Spinal cord (tissue), 10 donors: ENCODE measurements at places on chromosomes 3 and 15.

GRCh38 chr3:73473898-73474416, 150.8 kb downstream of the PDZRN3 start:
- DNase-seq, result no peak

DNA sequence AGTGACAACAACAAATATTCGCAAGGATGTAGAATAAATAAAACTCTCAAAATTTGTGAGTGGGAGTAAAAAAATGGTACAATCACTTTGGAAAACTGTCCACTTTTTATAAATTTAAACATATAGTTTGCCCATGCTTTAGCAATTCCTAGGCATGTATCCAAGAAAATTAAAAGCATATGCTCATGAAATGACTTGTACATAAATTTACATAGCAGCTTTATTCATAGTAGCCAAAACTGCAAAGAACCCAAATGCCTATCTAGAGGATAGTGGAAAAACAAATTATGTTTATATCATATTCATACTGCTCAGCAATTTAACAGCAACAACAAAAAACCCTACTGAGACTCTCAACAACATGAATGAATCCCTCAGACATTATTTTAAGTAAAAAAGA, 363.6 kb upstream of the CCDC54 start:
- no peak for DNase-seq

DNA sequence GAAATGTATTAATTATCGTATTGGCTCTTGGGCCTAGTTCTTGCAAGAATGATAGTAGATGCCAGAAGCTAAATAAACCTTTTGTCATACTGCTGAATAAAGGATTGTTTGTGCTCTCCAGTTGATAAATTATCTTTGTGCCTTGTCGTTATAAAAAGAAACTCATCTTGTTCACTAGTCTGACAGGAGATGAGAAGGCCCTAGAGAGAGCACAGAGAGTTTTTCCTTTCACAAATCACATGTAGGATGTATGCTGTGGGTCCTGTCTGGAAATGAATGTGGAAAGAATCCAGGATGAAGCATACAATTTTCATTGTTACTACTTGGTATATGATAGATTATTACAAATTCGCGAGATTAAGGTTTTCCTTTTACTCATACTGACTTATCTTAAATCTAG, 113.0 kb downstream of the NLGN1 start:
- DNase-seq, result no peak

DNA sequence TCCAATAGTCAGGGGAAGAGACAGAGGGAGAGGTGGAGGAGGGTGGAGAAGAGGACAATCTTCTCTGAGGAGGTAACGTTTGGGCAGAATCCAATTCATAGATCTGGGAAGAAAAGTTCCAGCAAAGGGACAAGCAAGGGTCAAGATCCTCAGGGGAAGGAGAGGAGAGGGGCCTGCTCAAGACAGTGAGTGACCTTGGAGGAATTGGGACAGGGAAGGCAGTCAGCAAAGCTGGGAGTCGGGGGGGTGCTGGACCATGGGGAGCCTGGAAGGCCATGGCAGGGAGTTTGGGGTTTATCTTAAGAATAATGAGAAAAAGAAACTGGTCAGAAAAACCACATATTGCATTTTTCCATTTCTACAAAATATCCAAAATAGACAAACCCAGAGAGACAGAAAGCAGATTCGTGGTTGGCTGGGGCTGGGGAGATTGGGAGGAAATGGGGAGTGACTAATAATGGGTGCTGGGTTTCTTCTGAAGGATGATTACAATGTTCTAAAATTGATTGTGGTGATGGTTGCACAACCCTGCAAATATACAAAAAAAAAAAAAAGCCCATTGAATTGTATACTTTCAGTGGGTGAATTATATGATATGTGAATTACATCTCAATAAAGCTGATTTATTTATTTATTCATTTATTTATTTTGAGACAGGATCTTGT, 19.6 kb upstream of the SRP14 start:
- DNase-seq, result no peak

DNA sequence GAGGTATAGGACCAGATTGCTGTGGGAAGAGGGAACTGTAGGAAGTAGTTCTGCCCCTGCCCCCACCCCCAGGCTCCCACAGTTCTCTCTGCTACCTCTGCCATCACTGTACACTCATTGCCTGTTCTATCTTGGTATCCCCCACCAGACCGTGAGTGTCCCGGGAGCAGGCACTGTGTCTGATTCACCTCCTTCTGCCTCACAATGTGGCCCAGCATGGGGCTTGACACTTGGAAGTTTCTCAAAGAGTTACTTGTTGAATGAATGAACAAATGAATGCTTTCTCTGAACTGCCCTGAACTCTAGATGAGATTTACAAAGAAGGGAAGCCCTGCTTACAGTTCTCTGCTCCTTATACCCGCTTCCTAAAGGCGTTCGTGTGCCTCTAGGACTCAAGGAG, 27.1 kb upstream of the PIK3CB start:
- DNase-seq, result peak; percentile 17

GRCh38 chr3:70933105-70933810, 620.8 kb upstream of the MDFIC2 start:
- no peak for DNase-seq
